ENCODE measurements at places on chromosomes 5 and 9. TPM values are rescaled to one million over a fixed set of nuclear protein-coding genes. Genes with fewer than 3 reads are reported as not detected.

GRCh38 chr9:32384002-32384363, 460 bp upstream of the ACO1 start:
- no peak for DNase-seq
- H3K27ac ChIP-seq = no peak overlapping the region
- H3K4me3 ChIP-seq = peak overlapping the region; percentile 85
- peaks cover 3% of the 10 kb centered on the region for H3K4me1 ChIP-seq

The GTF2H2C gene
- 65.2 TPM for total RNA-seq

The CAMK2A gene
- total RNA-seq = not detected

- no peak for DNase-seq
- H3K4me3 ChIP-seq = no peak overlapping the region
- no peaks in the 10 kb centered on the region for H3K27me3 ChIP-seq
- no peak overlapping the region for H3K27ac ChIP-seq
- no peaks in the 10 kb centered on the region for H3K36me3 ChIP-seq
- H3K4me1 ChIP-seq = no peaks in the 10 kb centered on the region
These were observed 341.7 kb upstream of the TYRP1 start for GRCh38 chr9:12351293-12352044.

- no peak for DNase-seq
- H3K4me3 ChIP-seq = peak overlapping the region; percentile 65
- H3K36me3 ChIP-seq = no peaks in the 10 kb centered on the region
- H3K27ac ChIP-seq = peak overlapping the region; percentile 47
These were observed 377 bp upstream of the PCDHAC2 start for GRCh38 chr5:140965905-140966292.

Measured in HCT116 (cell line).